ENCODE measurements at places on chromosomes 4 and X.

GRCh38 chr4:107252571-107252970 is 216.5 kb upstream of the DKK2 start:
- peak; percentile 23 for DNase-seq

DNA sequence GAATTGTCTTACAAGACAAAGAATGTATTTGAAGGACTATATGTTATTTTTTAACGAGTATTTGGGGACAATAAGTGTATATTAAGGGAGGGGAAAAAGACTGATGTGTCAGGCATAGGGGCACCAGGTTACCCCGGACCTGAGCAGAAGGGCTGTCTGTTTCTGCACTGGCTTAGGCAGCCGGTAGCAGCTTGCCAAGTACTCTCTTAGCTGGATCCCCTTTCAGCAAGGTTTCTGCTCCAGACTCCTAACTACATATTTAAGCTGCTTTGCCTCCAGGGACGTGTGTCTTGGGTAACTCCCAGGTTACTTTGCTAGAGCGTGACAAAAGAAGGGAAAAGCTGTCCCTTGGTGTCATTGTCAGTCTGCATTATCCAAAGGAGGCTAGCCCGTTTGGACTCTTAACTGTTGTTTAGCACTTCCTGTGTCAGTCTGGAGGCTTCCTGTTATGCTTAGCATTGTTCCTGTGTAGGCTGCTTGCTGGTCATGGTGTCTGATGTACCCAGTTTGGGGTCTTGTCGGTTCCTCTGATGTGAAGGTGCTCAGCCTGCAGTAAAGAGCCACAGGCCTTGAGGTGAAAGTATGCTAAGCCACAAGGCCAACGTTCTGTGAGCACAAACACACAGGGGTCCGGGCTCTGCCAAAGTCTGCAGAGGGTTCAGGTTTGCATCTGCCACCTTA is 11.6 kb downstream of the CXCR3 start:
- no peak for DNase-seq

DNA sequence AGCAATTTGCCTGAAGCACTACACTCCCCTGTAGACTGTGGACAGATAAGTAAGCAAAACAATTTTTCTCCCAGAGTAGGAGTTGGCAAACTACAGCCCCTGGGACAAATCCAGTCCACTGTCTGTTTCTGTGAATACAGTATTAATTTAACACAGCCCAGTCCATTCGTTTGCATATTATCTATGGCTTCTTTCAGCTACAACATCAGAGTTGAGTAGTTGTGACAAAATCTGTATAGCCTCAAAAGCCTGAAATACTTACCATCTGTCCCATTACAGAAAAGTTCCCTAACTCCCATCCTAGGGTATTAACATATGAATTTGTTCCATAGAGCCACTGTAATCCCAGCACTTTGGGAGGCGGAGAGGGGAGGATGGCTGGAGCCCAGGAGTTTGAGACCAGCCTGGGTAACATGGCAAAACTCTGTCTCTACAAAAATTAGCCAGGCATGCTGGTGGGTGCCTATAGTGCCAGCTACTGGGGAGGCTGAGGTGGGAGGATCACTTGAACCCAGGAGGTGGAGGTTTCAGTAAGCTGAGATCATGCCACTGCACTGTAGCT is 53.0 kb downstream of the AMELX start:
- no peak for DNase-seq

DNA sequence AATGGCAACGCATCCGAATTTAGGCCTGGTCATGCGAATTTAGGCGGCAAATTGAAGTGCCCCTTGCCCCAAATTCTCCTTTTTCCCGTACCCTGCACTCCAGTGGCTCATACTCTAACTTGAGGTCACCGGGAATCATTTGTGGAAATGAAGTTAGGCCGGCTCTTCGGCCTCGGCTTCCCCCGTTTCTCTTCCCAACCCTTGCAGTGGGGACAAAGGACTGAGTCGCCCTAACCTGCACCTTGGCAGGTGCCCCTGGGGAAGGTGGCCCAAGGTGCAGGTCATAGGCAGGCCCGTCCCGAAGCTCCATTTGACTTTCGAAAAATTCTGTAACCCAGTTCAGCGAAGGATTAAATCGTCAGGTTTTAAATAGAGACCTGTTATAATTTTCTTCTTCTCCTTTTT is 811 bp downstream of the SRD5A3 start:
- DNase-seq = no peak

DNA sequence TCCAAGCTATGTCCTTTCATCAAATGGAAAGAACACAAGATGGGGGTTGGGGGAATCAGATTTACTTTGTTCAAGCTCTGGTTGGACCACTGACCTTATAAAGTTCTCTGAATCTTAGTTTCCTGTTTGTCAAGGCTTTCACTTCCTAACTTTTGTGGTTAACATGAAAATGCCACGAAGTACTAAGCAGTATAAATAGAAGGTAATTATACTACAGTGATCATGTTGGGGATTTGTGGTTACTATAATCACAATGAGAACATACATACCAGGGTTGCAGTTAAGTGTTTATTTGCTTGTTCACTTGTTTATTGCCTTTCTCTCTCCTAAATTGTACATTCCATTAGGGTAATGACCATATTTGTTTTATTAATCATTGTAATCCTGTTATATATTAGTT is 53.2 kb downstream of the SPRY1 start:
- peak; percentile 32 for DNase-seq

DNA sequence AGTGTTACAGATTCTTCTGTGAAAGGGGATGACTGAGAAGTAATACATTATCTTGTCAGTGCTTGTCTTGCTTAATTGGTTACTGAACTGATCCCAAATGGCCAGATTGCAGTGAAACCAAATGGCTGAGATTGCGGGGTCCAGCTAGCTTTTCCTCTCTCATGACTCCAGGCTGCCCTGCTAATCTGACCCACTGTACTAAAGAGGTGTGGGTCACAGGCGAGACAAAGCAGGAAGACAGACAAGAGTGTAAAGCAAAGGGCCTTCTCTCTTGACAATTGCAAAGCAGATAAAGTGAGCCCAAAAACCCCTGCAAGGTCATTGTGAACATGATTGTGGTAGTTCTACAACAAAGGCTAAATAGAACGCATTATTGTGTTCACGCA is 2.1 kb downstream of the TMEM150C start:
- DNase-seq = no peak

DNA sequence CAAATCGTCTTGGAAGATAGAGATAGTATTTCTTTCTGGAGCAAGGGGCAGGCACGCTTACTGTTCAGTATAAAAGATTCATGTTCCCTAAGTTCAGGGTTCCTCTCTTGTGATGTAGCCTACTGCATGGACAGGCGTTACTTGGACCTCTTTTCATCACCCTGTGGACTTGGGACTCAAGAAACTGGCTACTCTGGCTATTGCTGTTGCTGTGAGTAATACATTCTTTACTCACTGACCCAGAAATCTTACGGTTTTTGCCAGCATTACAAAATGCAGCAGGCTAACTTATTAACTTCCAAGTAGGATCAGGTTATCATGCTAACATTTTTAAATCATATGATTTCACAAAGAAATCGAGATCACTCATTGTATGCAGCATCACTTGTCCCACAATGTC is 12.8 kb upstream of the GUCY1B1 start:
- no peak for DNase-seq

DNA sequence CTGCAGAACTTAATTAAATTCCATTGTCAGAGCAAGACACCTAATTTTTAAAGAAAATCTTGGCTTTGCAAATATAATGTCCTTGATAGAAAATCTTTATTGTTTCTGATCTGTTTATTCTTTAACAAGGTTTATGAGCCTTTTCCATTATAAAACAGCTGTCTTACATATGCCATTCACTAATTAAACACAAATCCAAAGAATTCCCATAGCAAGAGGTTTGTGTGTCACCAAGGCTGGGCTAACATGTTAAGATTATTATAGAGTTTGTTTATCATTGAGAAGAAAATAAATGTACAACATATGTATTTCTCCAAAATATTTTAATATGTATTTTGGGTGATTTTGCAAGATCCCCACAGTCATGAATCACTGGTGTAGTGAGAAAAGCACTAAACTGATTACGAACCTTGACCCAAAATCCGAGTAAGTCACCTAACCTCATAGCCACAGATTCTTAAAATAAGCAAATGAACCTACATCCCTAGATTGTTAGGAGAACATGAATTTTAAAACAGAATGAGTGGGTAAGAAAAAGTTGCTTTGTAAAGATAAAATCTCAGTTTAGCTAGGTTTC is 694.8 kb upstream of the INTU start:
- DNase-seq = no peak

DNA sequence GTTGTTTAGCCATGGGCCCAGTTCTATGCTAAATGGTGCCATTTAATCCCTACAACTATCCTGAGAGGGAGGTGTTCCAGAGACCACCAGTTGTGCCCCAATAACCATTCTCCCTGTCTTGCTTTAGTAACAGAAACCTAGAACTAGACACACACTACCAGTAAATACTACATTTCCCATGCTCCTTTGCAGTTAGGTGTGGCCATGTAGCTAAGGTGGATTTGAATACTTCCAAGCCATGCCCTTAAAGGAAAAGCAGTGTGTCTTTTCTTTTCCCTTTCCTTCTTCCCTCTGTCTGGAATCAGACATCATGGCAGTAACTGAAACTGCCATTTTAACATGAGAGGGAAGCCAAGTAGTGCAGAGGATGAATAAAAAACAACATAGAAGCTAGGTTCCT is 90.9 kb upstream of the TMEM33 start:
- no peak for DNase-seq

DNA sequence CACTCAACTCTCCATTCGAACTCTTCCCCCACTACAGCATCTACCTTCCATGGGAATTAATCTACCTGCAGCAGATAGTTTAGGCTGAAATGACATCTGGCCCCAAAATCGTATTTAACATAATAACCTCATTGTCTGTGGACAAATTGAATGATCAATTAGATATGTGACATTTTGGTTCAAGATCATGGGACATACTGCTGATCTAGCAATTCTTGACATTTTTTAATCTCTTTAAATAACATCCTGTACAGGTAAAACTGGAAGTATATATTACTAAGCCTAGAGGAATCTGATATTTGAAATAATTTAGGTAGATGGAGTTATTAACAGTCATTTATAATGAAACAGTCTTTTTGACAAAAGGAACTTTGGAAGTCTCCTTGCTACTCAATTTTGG is 702.5 kb downstream of the NLGN4X start:
- no peak for DNase-seq

- no peak for DNase-seq
Observed at GRCh38 chr4:142350871-142351270, 495.2 kb downstream of the INPP4B start.

- no peak for DNase-seq
Observed at GRCh38 chrX:118990512-118991227, 16.3 kb downstream of the LONRF3 start.

- peak; percentile 19 for DNase-seq
Observed at GRCh38 chr4:37978248-37978924, 18.2 kb downstream of the PTTG2 start.

GRCh38 chrX:16785247-16786138 is 773 bp upstream of the TXLNG start:
- no peak for DNase-seq

- DNase-seq = no peak
Observed at GRCh38 chr4:1206299-1207156, 34.1 kb upstream of the SPON2 start.

GRCh38 chr4:10074767-10075105 is 41.9 kb downstream of the WDR1 start:
- peak; percentile 61 for DNase-seq

GRCh38 chr4:169362607-169363006 is 91.9 kb upstream of the SH3RF1 start:
- no peak for DNase-seq

GRCh38 chr4:39157520-39157919 is 24.8 kb upstream of the WDR19 start:
- DNase-seq = no peak

Measured in A172 (cell line).